ENCODE measurements at places on chromosomes 1 and 21.

DNA sequence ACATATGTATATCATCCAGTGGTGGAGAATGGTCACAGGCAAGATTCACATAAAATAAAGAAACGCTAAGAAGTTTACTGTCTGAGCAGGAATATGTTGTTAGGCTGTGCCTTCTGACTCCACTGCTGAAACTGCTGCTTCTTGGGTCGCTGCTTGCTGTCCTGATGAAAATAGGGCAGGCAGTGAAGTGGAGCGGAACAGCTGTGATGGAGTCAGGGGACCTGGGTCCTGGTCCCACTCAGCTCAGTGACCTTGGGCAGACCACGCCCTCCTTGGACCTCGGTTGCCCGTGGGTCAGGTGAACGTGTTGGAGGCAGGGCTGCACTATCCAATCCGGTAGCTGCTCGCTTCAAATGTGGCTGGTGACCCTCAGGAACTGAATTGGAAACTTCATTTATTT, 33.4 kb upstream of the IFFO2 start:
- no peak for DNase-seq

GRCh38 chr1:169707912-169708604, 3.4 kb downstream of the SELL start:
- no peak for DNase-seq

- DNase-seq, result no peak
These were observed 689 bp upstream of the GPR137B start for GRCh38 chr1:236141447-236142252.

GRCh38 chr1:101250222-101250621, 13.4 kb downstream of the S1PR1 start:
- no peak for DNase-seq
